ENCODE measurements at places on chromosomes 7 and 10.

GRCh38 chr10:42594246-42594650, 44.1 kb downstream of the ZNF33B start:
- peak; percentile 73 for DNase-seq

- DNase-seq = no peak
Observed at GRCh38 chr7:116353647-116354046, 143.3 kb downstream of the TES start.

GRCh38 chr7:140404565-140405065, 757 bp downstream of the RAB19 start:
- no peak for DNase-seq

GRCh38 chr7:47888371-47889265, 59.6 kb downstream of the PKD1L1 start:
- no peak for DNase-seq

GRCh38 chr7:471866-472639, 47.6 kb downstream of the PDGFA start:
- peak; percentile 86 for DNase-seq

GRCh38 chr10:130807096-130807495, 504.4 kb downstream of the TCERG1L start:
- DNase-seq = no peak

- DNase-seq = peak; percentile 31
Observed at GRCh38 chr7:75985518-75986146, 8.8 kb downstream of the TMEM120A start.

- no peak for DNase-seq
Observed at GRCh38 chr7:78052112-78052511, 253.5 kb downstream of the PHTF2 start.

DNA sequence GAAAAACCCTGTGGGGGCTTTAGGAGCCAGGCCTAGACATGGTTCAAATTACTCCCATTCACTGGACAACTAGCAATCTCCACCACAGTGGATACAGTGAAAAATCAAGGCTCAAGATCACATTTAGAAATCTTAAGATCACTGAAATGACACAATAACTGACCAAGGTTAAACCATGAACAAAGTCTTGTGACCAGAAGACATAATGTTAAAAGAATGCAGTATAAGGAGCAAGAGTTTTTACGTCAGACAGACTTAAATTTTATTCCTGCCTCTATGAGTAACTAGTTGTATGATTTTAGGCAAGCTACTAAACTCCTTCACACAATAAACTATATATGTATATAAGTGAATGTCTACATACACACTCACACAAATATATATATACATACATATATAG, 68.5 kb downstream of the MICU1 start:
- DNase-seq = peak; percentile 78

DNA sequence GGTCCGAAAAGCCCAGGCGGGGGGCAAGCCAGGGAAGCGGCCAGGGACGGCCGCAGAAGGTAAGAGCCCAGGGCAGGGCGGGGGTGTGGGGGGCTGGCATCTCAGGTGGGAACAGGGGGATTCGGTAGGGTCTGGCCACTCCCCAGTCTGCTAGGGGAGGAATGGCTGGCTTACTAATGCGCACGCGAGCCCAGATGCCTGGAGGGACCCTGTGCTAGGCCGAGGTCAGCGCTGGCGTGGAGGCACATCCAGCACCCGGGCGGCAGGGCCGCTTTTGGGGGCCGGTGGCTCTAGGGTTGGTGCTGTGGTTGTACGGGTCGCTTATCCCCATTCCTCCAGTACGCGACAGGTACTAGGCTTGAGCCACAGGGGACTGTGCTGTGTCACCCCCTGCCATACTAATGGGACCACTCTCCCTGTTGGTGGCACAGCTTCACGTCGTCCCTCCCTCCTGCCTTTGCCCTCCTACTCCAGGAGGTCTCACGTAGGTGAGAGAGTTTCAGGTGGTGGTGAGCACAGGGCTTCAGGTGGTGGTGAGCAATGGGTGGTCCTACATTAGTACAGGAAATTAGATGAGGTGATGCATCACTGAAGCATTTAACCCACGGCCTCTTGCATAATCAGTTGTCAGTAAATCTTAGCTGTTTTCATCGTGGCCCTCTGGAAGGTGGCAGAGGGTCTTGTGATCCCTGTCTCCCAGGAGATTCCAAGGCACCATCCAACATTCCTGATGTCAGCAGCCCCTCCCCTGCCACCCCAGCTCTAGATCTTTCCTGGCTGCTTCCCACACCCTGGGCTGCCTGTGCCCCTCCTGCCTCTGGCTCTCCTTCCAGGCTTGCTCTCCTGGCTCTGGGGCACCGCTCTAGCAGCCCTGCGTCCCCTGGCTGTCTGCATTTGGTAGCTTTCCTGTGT, 971 bp downstream of the AEBP1 start:
- DNase-seq = peak; percentile 82

DNA sequence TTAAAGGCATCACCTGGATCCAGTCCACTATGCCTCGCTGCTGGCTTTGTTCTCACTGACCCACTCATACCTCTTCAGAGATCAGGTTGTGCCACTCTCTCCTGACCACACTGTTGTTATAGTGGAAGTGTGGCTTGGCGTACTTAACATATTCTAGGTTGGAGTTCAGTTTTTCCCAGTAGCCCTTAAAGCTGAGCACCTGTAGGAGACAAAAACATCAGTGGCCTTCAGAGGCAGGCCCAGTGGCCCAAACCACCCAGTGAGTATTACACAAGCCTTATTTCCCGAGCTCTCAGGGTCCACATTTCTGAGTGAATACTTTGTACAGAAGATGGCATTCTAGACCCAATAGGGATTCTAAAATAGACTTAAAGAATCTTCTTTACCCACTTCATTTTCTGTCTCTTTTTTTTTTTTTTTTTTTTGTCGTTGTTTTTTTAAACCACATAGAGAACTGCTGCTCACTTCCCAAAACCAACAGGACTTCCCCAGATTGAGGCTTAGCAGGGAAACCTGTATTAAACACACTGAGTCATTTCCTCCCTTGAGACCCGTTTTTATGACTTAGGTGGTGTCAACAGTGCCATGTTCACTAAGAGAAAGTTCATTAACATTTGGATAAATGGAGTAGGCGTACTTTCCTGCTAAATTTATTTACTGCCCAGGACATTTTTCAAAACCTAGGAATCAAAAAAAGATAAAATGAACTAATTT, 85.8 kb downstream of the GSAP start:
- peak; percentile 74 for DNase-seq

DNA sequence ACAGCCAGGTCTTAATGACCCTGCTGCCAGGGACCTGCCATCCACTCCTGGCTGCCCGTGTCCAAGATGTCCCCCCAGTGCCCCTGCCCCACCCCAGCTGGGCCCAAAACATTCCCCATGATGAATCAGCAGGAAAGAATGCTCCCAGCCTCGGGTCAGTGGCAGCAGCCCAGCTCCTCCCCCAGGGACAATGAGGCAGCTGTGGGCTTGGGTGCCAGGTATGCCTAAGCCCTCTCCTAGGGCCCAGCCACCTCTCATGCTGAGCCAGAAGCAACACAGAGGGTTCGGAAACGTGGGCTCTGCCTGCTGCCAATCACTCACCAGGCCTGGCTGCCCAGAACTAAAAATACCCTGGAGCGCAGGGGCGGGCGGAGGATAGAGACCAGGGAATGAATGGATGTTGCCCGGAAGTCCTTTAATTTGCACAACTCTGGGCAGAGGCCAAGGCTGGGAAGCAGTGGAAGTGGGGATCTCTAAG, 1.5 kb upstream of the LOXL4 start:
- peak; percentile 71 for DNase-seq

DNA sequence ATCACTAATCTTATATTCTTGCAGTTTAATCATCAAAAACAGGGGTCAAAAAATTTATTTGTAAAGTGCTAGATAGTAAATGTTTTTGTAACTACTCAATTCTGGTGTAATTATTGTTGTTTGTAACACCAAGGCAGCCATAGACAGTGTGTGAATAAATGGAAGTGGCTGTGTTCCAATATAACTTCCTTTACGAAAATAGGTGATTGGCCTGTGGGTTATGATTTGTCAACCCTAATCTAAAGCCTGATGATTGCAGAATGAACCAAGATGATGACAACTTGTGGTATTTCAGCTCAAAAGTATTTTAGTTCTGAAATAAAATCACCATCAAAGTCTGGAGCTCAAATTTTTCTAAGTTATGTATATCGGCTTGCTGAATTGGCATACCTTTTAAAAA, 34.4 kb upstream of the ETV1 start:
- no peak for DNase-seq

GRCh38 chr10:113880236-113880635, 25.8 kb downstream of the NHLRC2 start:
- DNase-seq = peak; percentile 25

DNA sequence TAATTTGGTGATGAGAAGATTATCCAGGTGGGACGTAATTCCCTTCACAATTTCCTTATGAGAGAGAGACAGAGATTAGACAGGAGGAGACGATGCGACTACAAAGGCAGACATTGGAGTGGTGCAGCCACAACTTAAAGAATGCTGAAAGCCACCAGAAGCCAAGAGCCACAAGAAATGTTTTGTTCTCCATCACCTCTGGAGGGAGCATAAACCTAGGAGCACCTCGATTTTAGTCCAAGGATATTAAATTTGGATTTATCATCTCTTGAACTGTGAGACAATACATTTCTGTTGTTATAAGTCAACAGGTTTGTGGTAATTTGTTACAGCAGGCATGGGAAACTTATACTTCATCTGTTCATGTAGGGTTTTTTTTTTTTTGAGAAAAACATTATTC, 418.9 kb downstream of the DGKB start:
- no peak for DNase-seq

DNA sequence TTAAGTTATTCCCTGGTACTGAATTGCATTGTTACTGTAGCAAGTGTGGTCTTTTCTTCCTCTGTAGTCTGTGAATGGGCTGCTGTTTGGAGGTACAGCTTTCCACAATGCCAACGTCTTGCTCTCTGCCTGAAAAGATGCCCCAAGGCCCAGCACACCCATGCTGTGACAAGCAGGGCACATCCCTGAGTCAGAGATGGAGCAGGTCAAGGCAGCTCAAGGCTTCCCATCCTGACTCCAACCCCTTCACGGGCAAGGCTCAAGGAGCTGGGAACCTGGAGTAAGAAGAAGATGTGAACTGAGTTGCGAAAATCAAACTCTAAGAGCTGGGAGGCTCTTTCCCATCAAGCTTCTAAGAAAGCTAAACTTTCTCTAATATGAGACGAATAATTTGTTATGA, 27.2 kb downstream of the SVIL start:
- no peak for DNase-seq

- peak; percentile 22 for DNase-seq
Observed at GRCh38 chr7:22884911-22885788, 62.5 kb upstream of the TOMM7 start.

DNA sequence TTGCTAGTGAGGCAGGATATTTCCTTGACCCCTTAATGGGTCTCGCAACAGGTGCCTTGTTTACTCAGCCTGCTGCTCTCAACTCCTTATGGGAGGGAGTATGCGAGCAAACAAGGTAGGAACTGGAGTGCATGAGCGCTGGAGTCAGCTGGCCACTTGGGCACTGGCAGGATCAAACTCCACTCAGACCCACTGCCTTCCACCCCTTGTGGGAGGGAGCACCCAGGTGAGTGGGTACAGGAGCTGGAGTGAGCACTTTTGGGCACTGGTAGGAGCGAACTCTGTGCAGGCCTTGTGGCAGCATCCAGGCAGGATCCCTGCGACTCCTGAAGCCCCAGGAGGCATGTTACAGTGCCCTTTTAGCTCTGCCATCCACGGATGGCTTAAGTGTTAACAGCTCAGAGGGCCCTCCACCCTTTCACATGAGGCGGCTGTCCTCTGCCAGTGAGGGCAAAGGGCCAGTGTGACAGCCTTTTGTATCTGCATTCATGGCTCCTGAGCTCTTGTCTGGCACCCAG, 123.2 kb downstream of the ST7 start:
- DNase-seq = no peak

DNA sequence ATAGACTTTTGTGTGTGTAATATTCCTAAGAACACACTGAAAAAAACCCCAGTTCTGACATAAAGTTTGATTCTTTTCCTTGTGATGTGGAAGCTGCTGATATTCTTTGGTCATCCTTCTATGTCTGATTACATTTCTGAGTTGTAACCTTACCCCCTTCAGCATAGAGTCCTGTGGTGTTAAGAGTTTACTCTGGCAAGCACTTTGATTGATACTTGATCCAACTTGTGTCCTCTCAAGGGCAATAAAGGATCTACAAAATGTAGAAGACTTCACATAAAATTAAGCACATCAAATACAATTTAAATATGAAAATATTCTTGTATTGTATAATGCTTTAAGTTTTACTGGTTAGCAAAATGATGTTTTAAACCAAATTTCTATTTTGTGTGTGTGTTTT, 221.7 kb upstream of the DKK1 start:
- DNase-seq = no peak

- peak; percentile 47 for DNase-seq
Observed at GRCh38 chr7:94823947-94824346, 83.4 kb upstream of the PPP1R9A start.

- peak; percentile 30 for DNase-seq
Observed at GRCh38 chr7:2953099-2953498, 90.6 kb downstream of the CARD11 start.

- DNase-seq = peak; percentile 63
Observed at GRCh38 chr7:70104243-70104642, 506.0 kb downstream of the AUTS2 start.

DNA sequence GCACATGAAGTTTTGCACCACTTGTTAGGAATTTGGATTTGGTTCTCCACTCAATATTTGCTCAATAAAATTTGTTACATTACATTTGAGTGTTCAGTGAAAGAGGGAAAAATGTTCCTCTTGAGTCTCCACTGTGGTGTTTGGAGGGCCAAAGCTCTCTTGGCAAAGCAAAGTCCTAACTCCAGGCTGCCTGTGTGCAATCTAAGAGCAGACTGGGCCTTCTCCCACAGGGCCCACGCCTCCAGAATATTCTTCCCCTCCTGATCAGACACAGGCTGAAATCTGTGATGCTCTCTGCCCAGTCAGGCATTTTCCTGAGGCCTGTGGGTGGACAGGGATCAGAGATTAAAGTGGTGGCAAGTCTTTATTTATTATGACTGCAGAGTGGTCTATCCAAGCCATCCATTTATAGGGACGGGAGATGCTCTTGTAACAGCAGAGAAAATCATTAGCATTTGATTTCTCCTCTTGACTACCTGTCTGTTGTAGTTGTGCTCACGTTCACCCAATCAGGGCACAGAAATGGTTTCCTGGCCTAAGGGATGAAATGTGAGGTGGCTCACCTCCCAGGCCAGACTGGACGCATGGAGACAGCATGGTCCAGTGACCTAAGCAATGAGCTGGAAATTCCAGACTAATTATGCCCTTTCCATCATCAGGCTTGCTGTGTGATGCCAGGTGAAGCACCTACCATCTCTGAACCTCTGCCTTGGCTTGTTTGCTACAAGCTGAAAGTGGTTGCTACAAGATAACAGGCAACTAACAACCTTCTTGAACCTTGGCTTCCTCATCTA, 147.1 kb upstream of the NRBF2 start:
- DNase-seq = no peak

- DNase-seq = no peak
Observed at GRCh38 chr7:158824028-158824427, 5.3 kb downstream of the ESYT2 start.

DNA sequence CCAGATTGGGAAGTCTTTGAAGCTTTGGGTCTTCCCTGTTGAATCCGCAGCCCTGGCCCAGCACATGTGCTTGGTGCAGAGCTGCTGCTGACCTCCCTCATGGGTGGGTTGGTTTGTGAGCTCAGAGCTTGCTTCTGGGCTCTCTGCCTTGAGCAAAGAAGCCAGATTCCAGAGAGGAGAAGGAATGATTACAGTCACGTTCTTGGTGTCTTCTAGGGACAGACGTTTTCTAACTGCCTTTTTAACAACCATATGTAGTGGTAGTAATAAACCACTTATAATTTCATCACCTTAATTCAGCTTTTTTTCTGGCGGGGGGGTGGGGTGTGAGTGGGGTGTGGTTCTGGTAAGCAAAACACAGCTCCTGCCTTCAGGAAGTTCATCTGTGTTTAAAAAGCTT, 39.5 kb downstream of the LRMDA start:
- peak; percentile 51 for DNase-seq

- no peak for DNase-seq
Observed at GRCh38 chr7:27689591-27690164, 27.0 kb upstream of the HIBADH start.

Data from fibroblast of mammary gland (primary cell).